Spleen (tissue), 13 donors: ENCODE measurements at places on chromosomes 11 and 22. TPM values are rescaled to one million over a fixed set of nuclear protein-coding genes. Genes with fewer than 3 reads are reported as not detected.

Gene OR4C45
- not detected for total RNA-seq

DNA sequence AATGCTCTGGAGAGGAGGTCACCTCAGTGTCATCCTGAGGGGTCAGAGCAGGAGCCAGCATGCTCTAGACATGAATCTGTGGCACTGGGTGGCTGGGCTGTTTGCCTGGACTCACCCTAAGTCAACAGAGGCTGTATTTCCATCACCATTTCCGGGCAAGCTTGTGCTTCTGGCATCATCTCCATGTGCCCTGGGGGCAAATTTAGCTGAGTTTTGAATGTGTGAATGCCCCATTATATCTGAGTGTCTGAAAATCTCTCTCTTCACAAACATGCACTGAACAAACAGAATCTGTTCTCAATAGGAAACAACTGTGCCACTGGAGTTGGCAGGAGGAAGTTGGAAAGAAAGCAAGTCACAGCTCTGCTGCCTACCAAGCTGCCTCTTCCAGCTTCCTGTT, 356.2 kb downstream of the GRM5 start:
- no peak for DNase-seq

DNA sequence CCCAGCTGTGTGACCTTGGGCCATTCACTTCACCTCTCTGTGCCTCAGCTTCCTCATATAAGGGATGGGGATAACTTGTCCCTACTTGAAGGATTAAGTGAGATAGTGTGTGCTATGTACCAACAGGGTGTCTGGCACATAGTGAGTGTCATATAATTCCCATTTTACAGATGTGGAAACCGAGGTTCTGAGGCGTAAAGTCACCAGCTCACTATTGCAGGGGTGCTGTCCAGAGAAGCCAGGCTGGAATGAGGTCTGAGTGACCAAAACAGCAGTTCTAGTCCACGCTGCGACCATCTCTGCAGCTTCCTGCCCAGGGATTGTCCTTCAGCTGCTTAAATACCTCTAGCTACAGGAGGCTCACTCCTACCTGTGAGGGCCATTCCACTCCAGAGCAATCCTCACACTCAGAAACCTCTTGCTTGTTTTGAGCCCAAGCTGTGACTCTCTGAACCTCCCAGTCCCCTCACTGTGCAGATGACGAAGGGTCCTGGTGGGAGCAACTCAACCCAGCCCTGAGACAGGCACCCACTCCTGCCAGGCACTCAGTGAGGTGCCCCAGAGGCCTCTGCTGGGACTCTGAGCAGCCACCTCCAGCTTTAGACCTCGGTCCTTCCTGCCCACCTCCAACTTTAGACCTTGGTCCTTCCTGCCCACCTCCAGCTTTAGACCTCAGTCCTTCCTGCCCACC, 5.8 kb downstream of the MB start:
- no peak for DNase-seq

DNA sequence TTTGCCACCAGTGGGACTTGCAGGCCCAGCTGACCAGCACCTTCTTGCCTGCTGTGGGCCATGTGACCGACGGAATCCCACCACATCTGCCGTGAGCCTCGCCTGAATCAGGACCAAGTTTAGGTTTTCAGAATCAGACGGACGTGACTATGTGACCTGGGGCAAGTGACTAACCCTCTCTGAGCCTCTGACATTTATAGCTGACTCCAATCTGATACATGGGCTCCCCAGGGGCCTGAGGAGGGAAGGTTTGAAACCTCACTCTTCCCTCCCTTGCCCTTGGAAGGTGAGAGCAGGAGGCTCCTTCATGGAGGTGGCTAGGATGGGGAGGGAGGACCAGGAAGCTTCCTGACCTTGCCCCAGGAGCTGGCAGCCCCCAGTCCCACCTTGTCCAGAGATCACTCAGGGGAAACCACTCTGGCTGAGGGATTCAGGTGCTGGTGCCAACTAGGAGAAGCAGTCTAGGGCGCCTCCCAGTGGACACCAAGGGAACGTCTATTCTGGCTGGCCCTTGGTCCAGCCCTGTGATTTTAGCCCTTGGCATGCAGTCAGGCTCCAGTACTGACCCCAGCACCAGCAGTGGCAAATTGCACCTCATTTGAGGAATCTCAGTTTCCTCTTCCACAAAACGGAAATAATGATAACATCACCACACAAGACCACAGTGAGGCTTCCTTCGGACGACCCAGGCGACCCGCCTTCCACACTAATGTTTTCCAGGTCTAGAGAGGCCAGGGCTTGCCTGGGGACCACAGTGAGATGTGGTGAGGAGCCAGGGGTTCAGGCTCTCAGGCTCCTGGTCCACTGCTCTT, 47.2 kb upstream of the SYT7 start:
- DNase-seq, result no peak

GRCh38 chr11:15278128-15278527, 163.4 kb downstream of the INSC start:
- DNase-seq, result no peak

DNA sequence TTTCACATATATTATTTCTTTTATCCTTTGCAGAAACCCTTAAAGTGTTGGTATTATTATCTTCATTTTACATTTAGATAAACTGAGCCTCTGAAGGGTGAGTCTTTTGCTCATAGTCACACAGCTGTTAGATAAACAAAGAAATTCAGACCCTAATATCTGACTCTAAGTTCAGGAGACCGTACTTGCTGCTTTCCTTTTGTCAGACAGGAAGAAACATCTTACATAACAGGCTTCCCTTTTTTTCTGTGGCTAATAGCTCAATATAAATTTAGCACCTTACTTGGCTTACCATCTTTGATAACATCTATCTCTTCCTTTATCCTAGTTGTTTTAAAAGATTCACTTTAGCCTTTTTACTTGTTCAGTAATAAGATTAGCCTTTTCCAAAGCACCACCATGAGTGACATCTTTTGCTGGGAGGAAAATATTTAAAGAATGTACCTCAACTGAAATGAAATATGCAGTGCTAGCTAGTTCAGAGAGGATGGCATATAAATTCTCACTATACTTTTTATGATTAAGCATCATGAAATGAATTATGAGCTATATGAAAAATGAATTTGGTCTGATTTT, 128.6 kb downstream of the WNT11 start:
- DNase-seq, result no peak

DNA sequence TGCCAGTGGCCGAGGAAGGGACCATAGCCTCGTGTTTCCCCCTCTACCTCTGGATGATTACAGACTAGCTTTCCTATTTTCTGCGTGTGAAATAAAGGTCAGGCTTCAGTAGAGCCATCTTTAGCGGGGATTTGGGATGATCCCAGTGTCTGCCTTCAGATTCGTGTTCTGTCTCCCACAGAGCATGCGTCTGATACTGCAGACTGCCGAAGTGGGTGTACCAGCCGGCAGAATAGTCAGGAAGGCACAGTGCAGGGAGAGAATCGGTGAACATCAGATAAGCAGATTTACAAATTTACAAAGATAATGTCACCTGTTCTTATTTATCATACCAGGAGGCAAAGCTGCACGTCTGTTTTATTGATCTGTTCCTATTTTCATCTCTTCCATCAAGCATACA, 11.1 kb downstream of the CTTN start:
- no peak for DNase-seq
